NCI-H2081 treated with DMSO at 0.1 percent for 48 hours (cell line): ENCODE measurements at places on chromosomes 6 and 20.

DNA sequence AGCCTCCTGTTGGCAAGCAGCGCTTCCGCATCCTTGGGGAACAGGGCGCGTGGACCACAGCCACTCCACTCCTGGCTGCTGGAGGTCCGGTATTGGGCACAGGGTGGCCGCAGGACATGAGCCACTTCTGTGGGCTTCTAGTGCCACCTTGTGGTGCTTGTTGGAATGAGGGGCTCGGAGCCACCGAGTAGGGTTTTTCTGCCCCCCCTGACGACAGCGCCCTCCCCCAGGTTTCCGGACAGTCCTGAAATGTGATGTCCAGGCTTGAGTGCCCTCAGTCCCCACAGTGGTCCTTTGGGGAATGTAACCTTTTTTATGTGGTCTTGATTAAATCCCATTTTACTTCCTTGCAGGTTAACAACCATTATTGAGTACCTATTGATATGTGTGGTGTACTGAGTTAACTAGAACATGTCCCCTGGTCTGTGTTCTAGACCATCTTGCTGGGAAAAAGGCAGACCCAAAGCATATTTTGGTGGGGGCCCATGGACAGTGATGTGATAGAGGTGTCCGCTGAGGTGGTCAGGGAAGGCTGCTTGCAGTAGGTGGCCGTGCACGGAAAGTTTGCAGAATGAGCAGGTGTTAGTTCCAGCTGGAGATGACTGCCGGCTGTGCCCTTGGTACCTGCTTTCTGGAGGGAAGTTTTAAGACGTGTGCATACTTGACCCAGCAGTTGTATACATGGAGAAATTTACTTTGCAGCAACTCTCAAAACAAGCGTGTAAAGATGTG, 70.0 kb downstream of the PTPN1 start:
- DNase-seq = no peak

- DNase-seq = no peak
These were observed 881.9 kb downstream of the QKI start for GRCh38 chr6:164296411-164296810.

DNA sequence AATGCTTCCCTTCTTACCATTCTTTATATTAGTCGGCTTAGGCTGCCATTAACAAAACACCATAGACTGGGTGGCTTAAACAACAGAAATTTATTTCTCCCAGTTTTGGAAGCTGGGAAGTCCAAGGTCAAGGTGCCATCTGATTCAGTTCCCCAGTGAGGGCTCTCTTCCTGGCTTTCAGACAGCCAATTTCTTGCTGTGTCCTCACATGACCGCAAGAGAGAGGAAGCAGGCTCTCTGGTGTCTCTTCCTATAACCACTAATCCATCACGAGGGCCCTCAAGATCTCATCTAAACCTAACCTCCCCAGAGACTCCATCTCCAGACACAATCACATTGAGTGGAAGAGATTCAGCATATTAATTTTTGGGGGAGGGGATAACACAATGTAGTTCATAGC, 193.0 kb upstream of the SGK1 start:
- no peak for DNase-seq

DNA sequence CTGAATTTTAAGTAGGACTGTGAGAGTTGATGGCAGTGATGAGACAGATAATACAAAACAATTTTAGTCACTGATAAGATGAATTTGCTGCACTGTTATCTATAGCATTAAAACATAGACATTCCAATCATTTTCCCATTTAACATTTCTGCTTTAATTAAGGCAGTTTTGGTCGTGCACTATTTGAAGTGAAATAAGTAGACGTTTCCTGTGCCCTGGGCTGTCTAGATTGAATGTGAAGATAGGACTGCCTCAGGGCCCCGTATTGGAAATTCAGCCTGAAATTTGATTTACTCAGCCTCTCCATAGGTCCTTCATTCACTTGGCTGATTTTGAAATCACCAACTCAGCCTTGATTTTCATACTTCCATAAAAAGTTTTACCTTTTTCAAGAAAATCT, 48.3 kb downstream of the ARID1B start:
- DNase-seq = no peak

DNA sequence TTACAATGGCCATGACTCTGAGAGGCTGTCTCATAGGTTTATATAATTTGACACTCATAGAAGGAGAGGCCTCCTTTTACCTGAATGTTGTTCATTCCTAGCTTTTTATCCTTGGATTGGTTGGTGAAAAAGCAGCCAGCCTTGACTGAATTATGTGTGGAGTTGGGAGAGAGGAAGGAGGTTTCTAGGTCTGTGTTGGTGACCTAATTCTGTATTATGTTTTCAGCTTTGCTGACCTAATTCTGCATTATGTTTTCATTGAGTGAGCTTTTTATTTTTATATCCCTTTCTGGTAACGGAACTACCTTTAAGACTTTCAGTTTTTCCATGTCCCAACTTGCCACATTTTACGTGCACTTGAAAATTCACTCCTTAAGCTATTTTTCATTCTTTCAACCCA, 59.1 kb upstream of the RNF144B start:
- DNase-seq = no peak

- DNase-seq = peak; percentile 3
These were observed 596.0 kb downstream of the EPM2A start for GRCh38 chr6:145139140-145139850.

- no peak for DNase-seq
These were observed 33.4 kb downstream of the FOXC1 start for GRCh38 chr6:1643111-1643510.

DNA sequence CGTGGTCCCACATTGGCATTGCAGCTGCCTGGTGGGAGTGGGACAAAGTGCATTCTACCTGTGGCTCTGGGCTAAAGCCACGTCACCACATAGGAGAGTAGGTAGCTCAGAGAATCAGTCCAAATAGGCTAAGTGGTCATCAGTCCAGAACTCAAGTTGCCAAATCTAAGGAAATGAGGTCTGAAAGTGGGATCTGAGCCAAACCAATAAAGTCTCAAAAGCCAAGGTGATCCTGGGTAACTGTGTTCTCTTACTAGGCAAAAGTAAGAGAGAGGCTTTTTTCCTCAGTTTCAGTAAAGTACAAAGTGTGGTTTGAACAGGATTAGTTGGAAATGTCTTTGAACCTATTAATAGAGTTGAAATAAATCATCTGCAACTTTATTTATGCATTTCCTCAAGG, 68.6 kb upstream of the CNKSR3 start:
- DNase-seq = no peak

GRCh38 chr20:1934156-1934555, 38.9 kb downstream of the SIRPA start:
- DNase-seq = no peak

DNA sequence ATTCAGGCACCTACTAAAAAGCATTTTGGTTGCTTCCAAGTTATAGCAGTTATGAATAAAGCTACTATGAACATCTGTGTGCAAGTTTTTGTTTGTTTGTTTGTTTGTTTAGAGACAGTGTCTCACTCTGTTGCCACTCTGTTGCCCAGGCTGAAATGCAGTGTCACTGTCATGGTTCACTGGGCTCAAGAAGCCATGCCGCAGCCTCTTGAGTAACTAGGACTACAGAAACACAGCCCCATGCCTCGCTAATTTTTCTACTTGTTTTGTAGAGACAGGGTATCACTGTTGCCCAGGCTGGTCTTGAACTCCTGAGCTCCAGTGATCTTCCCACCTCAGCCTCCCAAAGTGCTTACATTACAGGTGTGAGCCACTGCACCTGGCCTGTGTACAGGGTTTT, 795.9 kb downstream of the EPHA7 start:
- no peak for DNase-seq

GRCh38 chr6:158803733-158804143, 15.4 kb downstream of the EZR start:
- no peak for DNase-seq

- DNase-seq = no peak
These were observed 328.5 kb upstream of the QKI start for GRCh38 chr6:163085861-163086623.

GRCh38 chr6:6522709-6523108, 65.8 kb upstream of the LY86 start:
- no peak for DNase-seq

GRCh38 chr6:124962639-124963415, 590 bp downstream of the RNF217 start:
- no peak for DNase-seq

GRCh38 chr6:76768556-76768955, 694.7 kb downstream of the HTR1B start:
- DNase-seq = no peak

DNA sequence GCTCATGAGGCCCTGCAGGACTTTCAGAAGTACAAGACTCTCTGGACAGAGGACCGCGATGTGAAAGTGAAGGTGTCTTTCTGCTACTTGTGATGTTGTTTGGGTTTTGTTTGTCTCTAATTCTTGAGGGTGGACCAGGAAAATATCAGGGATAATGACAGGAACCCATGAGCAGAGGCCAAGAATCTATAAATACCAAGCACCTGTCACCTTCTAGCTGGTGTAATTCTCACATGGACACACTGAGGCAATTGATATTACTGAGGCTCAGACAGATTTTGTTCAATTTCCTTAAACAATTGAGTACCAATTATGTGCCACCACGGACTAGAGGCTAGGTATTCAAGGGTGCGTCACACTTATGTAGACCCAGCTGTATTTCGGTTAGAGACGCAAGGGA, 107.9 kb downstream of the DNAH8 start:
- DNase-seq = no peak

DNA sequence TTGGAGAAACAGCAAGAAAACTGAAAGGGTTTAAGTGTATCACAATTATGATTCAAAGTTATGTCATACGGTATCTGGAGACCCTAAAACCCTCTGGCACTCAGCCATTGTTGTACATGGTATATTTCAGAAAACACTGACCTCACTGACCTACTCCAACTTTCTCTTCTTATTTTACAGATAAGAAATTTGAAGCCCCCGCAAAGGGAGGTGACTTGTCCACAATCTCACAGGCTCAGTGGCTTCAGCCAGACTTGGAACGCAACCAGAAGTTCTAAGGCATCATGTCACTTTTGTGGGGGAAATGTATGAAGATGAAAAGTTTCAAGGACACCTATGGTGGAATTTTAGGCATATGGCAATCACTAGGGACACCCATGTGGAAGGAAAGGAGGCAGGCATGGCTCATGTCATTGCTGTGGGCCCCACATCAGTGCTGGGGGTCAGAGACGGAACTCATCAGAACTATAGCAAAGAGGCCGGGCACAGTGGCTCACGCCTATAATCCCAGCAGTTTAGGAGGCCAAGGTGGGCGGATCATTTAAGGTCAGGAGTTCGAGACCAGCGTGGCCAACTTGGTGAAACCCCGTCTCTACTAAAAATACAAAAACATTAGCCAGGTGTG, 5.2 kb upstream of the TRIB3 start:
- DNase-seq = no peak

GRCh38 chr6:35534407-35535170, 21.9 kb upstream of the TULP1 start:
- no peak for DNase-seq

- no peak for DNase-seq
These were observed 327.4 kb downstream of the KIF16B start for GRCh38 chr20:16245879-16246278.

DNA sequence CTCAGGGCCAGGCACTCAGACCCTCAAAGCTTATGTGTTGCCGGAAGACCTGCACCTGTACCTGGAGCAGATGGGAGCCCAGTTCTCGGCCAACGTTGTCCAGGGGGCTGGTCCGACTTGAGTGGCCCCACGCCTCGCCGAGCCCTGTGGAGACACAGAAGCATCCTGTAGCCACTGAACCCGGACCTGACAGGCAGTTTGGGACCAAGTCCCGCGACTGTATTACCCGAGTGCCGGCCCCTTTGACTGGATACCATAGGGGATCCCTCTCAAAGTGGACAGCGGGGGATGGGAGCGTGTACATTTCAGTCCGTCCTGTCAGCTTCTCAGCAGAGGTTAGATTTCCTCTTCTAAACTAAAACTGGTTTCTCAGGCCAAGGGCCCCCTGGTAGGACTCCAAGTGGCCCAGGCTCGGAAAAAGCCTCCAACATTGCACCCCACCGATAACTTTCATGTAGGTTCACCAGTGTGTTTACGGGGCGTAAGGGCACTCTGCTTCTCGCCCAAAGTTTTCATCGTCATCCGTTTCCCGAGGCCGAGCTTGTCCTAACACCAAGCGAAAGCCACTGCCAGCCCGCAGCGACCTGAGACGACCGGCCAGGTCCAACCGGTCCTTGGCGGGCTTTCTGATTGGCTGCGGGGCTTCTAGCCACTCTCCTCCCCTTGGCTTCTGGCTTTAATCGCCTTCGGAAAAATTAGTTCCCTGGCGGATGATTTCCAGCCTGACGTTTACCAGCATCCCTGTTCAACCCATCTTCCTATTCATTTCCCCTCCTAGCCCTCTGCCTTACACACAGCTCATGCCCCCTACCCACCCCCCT, 10.8 kb downstream of the SIM1 start:
- DNase-seq = no peak

DNA sequence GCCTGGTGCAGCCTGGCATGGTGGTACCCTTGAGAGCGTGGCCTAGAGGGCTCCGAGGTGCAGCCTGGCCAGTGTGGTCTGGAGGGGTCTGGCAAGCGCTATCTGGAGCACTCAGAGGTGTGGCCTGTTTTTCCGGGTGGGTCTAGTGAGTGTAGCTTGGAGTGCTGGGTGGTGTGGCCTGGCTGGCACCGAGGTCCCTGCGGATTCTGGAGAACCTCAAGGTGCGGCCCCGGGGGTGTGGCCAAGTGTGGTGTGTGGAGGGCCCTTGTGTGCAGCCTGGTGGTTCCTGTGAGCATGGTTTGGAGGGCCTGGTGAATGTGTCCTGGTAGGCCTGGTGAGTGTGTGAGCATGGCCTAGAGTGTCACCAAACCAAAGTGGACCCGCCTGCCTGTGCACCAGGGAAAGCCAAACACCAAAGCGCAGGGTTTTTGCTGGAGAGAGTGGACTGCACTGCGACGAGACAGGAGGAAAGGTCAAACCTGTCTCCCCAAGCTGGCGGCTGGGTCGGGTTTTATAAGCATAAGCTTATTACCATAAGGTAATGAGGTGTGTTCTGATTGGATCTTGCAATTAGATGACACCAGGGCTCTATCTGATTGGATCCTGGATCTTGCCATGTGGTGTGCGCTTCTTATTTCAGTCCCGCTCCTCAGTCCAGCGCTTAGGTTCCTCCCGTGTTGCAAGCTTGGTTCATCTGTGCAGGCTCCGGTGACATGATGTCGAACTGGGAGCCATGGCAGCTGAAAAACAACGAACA, 35.7 kb downstream of the IGF2R start:
- no peak for DNase-seq

DNA sequence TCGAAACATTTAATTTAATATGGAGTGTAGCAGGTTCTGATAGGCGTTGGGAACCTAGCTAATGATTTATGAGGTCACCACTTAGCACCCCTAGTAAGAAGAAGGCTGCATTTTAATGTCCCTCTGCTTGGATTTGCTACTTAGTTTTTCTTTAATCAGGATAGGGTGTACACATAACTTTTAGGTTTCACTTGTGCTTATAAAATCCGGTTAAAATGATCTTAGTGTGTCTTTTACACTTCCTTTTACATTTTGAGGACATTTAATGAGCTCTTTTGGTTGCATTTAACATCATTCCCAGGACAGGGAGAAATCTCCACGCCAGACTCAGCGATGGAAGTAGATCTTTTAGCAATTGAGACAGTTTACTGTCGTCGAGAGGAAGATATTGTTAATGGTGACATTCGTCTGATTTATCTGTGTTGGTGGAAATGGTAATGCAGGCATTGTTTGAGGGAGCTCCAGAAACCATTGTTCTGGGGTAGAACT, 5.6 kb downstream of the TFAP2A start:
- peak; percentile 42 for DNase-seq

GRCh38 chr6:16721977-16722376, 39.3 kb downstream of the ATXN1 start:
- no peak for DNase-seq
